NCI-H524 (cell line): ENCODE measurements at places on chromosomes 12 and 14.

GRCh38 chr14:20327005-20327869, 5.8 kb downstream of the CCNB1IP1 start:
- DNase-seq = peak; percentile 84

DNA sequence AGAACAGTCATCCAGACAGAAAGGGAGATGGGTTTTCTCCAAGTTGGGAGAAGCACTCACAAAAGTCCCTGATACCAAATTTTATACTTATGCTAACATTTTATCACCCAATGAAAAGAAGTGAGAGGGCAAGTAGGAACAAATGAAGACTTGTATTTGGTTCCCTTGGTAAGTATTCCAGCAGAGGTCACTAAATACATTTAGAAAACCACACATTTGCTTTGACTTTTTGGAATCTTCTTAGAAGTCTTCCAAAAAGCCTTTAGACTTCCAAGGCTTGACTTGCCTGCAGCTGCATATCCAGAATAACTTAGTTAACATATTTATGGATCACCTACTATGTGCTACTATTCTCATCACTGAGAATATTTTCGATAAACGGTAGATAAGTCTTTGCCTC, 3.1 kb upstream of the GYS2 start:
- no peak for DNase-seq

DNA sequence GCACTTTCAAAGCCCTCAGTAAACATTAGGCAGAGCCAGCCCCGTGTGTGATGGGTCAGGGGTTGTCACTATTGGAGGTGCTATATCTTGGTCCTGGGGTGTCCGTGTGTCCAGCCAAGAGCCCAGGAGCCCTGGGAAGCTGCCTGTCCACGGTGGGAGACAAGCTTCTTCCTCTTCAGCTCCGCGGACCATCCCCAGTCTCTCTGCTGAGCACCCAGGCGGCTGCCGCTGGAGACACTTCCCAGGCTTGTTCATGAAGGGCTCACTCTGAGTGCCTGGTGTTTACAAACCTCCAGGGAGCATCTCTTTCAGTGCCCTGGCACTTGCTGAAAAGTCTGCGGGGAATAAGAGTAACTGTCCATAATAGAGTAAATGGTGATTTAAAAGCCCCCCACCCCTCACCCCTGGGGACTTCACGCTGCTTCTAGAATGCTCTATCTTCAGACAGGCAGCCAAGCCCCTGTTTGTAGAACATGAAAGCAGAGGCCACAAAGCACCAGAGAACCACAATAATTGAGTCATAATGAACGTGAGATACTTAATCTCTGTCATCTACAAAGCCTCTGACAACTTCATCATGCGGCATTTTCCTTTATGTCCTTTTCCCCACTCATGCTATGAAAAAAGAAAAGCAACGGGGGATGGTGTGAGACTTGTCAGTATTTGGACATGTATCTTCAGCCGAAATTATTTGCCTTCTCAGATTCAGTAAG, 178.6 kb downstream of the TMEM132C start:
- no peak for DNase-seq

GRCh38 chr12:54750-55535, 11.6 kb upstream of the IQSEC3 start:
- DNase-seq = no peak

DNA sequence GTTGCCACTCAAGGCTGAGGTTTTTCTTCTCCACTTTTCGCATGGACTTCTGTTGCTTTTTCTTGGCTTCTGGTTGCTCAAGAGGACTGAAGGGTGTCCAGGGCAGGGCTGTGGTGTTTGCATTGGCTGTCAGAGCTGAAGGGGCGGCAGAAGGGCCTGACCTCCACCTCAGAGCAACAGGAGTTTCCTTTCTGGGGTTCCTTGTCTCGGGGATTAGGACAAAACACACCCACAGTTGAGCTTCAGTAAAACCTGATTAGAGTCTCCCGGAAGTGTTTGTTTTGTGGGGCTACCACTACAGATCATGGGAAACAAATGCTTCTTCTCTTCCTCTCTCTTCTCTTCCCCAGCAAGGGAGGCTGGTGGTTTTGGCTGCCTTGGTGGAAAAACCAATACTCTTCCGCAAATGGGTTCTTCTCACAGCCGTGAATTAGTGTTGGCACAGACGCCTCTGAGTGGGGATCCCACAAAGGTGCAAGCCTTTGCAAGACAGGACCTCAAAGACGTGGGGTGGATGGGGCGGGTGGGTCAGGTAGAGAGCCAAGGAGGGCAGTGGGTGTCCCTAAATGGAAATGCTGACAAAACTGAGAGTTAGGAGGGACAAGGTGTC, 317.7 kb upstream of the TBX3 start:
- DNase-seq = no peak

DNA sequence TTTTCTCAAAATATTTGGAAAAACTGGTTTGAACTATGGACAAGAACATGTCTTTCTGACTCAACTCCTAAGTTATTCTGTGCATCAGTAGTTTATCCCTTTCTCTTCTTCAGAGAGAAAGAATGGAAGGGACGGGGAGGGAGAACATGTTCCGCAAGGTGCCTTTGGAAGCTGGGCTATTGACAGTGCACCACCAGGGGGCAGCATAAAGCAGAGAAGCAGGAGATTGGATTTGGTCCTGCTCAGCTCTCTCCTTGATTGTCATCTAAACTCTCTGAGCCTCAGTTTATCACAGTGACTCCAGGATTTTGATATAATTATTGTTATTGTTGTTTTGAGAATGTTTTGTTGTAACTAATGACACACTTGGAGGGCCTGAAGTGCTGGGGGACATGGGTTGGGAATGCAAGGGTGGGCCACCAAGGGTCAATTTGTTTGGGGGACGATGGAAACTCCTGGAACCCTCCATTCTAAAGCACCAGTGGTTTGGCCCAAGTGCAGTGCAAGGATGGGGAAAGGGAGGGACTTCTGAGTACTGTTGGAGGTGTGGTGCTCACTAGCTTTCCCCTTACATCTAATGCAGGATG, 45.3 kb upstream of the ANO6 start:
- DNase-seq = peak; percentile 66

GRCh38 chr14:66507181-66507721, 696 bp upstream of the GPHN start:
- peak; percentile 95 for DNase-seq

- DNase-seq = no peak
These were observed 25.7 kb downstream of the JAG2 start for GRCh38 chr14:105142651-105143450.

DNA sequence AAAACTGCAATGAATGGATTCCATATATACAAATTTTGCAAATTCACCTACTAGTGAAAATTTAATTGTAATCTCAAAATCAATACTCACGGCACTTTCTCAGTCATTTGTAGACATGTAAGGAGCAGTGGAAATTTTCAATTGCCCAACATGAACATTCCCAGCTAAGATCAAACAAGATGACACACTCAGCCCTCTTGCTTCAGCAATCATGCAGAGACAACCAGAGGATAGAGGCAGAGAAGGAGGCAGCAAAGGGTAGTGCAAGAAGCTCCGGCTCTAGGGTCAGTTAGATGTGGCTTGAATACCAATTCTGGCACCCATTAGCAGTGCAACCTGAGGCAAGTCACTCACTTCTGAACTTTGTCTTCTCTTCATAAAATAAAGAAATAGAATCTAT, 91.5 kb upstream of the SLC35F4 start:
- DNase-seq = no peak

DNA sequence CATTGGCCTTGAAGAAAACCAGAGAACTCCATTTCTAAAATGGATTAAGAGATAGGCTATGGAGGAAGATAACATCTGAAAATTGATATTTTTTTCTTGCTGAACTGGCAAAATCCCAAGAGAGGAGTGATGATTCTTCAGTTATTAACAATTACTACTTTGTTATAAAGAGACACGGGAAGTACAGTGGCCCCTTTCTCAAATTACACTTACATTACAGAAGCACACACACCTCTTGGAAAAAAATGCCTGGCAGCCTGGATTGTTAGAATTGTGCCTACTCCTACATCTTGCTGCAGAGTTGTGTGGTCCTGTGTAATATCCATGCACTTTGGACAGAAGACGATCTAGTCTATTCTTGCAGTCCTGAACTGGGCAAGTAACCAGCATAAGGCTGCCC, 71.7 kb downstream of the TGFB3 start:
- no peak for DNase-seq

DNA sequence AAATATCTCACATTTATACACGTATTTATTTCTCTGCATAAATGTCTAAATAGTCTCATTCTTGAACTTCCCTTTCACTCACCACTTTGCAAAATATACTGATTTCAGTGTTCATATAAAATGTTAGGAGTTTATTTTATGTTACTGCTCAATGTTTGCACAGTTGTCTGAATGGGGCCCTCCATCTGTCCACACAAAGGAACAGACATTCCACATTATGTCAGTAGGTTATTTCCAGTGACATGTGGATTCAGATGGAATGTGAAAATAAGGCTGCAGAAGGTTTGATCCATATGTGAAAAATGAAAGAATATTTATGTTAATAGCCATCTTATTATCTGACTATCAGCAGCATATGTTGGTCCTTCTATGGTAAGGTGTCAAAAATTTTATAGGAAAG, 994.4 kb upstream of the SEL1L start:
- peak; percentile 12 for DNase-seq

DNA sequence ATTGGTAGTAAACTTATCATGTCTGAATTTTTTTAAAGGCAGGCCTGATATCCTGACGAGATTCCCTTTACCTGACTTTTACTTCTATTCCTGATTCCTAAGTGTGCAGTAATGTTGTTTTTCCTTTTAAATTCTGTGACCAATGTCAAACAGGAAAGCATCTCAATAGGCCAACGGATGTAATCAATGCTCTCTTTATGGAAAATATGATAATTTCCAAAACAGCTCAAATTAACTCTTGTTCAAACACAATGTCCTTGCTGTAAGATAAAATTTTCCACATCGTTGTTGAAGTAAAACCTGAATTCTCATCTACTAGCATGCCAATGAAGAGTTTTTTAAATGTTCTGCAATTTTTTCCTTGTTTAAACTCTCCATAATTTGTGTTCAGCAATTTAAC, 8.0 kb upstream of the TAS2R31 start:
- no peak for DNase-seq

DNA sequence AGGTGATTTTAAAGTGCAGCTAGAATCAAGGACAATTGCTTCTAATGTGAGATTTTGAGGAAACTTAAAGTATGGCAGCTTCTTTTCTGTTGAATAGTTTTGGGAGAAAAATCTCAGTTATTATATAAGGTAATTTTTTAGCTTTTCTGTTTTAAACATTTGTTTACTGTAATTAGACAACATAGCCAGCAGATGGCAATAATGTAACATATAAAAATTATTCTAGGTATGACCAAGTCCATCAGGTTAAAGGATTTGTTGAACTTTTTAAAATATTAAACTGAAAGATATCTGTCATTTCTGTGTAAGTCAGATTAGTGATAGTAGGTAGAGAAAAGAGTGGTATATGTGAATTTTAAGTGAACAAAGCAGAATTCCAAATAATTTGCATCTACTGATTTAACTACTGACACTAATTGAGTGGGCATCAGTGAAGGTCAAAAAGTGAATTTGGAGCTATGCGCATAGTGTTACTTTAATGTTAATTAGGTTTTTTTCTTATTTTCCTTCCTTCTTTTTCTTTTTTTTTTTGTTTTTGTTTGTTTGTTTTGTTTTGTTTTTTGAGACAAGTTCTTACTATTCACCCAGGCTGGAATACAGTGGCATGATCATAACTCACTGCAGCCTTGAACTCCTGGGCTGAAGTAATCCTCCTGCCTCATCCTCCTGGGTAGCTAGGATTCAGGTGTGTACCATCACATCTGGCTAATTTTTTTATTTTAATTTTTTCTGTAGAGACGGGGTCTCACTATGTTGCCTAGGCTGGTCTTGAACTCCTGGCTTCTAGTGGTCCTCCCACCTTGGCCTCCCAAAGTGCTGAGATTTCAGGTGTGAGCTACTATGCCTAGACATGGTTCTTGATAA, 18.6 kb downstream of the PRORP start:
- DNase-seq = no peak

DNA sequence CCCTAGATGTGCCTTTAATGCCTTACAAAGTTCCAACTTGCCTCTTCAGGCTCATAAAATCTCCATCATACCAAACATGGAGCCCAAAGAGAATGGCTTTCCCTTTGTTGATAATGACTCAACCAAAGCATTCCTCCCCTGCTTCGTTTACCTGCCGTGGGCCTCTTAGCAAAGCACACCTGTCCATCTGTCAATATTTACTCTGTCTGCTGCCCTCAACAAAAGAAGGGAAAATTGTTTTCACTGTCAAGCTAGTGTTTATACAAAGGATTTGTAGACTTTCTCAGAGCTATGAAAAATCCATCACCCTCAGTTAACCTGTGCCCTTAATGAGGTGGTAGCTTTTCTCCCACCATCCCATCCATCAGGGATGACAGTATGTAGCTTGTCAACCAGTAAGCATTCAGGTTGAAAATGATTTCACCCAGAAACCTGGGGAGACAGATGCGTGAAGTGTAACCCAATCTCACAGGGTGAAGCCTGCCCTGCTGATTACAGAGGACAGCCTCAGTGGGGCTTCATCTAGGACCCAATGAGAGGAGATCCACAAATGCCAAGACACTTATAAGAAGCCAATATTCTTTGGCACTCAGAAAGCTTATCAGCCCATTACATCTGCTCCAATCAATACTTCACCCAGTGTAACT, 278.1 kb downstream of the NUAK1 start:
- no peak for DNase-seq

DNA sequence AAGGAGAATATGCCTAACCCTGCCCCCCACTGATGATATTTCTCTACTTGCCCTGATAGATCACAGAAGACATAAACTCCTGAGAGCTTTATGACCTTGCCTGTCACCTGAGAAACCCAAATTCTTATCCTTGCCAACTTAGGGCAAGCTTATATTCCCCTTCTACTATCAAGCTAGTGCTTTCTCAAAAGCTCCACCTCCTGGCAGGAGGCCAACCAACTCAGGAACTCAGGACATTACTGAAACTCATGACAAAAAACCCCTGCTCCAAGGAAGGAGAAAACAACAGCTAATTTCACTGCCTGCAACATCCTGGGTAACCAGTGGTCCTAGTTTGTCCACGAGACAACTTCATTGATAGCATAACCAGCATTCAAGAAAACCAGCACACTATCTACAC, 60.9 kb upstream of the FSCB start:
- no peak for DNase-seq

DNA sequence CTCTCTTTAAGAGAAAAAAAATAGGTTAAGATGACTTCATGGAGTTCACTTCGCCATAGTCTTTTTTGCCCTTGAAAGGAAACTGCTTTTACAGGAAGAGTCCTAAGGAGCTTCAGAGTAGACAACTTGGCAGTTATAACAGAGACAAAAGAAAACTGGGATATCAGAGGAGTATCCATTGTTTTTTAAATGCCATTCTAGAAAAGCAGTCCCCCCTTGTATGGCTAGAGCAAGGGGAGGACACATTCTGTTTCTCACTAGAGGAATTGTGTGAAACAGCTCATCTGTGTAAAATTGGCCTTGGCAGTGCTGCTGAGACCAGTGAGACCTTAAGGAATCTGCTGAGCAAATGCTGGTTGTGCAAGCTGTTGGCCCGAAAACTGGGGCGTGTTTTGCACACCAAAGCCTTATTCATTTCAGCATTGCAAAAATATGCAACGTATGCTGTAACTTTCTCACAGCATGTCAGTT, 128.0 kb downstream of the GPR135 start:
- no peak for DNase-seq
